NCI-H2029 treated with DMSO at 0.1 percent for 48 hours (cell line): ENCODE measurements at places on chromosomes 11 and 22.

DNA sequence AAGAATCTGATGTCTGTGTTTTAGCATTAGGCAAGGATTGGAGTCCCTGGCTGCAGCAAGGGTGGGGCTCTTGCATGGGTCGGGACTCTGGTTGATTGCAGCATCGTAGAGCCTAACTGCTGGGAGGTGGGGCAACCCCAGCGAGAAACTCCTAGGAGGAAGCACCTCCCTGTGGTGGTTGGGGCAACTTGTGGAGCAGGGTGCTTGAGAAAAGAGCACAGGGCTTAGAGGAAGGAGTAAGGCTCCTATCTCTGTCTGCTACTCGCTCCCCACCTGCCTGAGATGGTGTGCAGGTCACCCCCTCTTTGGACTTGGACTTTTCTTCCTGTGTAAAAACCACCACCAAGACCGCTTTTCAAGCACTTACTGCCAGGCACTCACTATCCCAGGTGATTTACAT is 15.6 kb downstream of the SREBF2 start:
- DNase-seq, result no peak

- no peak for DNase-seq
These were observed 760.3 kb upstream of the CCDC179 start for GRCh38 chr11:23620617-23621016.

DNA sequence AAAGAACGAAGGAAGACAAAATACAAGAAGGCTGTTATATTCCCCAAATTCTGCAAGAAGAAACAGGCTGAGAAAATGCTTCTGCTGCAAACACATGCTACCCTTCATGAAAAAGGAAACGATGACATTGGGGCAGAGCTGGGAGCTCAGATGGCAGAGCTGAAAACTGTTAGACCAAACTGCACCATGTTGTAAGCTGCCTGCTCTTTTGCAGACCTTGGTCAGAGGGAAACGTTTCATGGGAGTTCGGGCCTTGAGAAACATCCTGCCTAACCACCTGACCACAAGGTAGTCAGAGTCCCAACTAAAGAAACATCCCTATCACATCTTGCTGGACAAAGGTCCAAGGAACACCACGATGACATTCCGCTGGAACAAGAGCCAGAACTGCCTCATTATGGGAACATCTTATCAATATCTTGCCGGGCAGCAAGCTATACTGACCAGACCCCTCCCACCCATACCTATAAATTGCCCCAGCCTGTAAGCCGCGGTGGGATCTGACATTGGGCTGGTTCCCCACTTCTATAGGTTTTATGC is 110.7 kb upstream of the CTSC start:
- no peak for DNase-seq

DNA sequence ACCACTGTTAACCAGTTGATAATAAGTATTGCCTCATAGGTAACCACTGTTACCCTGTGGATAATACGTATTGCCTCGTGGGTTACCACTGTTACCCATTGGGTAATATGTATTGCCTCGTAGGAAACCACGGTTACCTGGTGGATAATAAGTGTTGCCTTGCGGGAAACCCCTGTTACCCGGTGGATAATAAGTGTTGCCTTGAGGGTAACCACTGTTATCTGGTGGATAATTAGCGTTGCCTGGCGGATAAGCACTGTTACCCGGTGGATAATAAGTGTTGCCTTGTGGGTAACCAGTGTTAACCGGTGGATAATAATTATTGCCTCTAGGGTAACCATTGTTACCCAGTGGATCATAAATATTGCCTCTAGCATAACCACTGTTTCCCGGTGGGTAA is 27.3 kb upstream of the NXPE4 start:
- DNase-seq, result no peak

- no peak for DNase-seq
These were observed 9.2 kb upstream of the MRTFA start for GRCh38 chr22:40645579-40646197.

DNA sequence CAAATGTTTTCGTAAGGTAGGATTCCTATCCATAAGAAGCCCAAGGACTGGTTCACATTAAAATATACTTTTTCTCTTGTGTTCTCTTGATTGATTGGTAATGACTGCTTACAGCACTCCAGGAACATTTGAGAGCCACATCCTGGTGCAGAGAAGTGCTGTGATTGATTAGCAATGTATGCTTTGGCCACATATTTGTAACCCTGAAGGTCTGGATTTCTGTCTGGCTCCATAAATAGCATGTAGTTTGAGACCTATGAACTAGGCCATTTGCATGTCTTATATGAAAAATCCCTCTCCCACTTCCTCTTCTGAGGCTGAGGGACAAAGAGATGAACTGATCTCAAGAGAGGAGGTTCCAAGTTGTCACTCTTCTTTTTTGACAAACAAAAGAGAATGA is 49.3 kb upstream of the CD44 start:
- no peak for DNase-seq

DNA sequence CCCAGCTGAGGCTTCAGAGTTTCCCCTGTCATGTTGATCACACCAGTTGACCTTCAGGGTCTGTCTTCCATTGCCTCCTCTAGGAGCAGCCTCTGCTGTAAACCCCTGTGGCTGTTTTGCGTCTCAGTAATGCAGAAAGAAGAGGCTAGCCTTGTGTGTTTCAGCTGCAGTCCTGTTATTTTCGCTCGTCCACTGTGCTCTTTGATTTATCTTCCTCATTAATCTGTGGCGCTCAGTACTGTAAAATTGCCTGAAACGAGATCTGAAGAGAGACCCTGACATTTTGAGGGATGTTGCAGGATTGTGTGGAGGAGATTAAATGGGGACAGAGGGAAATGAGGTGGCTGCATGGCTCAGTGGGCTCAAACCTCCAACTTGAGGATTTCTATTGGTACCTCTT is 163.7 kb downstream of the DBX1 start:
- no peak for DNase-seq

GRCh38 chr22:47678636-47679287 is 916.3 kb downstream of the TBC1D22A start:
- DNase-seq, result no peak

GRCh38 chr11:93902921-93903320 is 52.5 kb upstream of the VSTM5 start:
- no peak for DNase-seq
